ENCODE measurements at places on chromosomes 2 and 18.

GRCh38 chr2:150612957-150613710 is 125.7 kb upstream of the RND3 start:
- no peak for DNase-seq

GRCh38 chr2:75162259-75162658 is 37.1 kb downstream of the TACR1 start:
- DNase-seq: no peak

GRCh38 chr2:233244818-233245217 is 6.7 kb upstream of the ATG16L1 start:
- DNase-seq: no peak

GRCh38 chr2:213934560-213934959 is 476.3 kb upstream of the VWC2L start:
- no peak for DNase-seq

All from foreskin melanocyte (primary cell).